ENCODE measurements at places on chromosomes 12 and 14.

GRCh38 chr12:47408171-47408871, 297.5 kb downstream of the RPAP3 start:
- no peak for DNase-seq

DNA sequence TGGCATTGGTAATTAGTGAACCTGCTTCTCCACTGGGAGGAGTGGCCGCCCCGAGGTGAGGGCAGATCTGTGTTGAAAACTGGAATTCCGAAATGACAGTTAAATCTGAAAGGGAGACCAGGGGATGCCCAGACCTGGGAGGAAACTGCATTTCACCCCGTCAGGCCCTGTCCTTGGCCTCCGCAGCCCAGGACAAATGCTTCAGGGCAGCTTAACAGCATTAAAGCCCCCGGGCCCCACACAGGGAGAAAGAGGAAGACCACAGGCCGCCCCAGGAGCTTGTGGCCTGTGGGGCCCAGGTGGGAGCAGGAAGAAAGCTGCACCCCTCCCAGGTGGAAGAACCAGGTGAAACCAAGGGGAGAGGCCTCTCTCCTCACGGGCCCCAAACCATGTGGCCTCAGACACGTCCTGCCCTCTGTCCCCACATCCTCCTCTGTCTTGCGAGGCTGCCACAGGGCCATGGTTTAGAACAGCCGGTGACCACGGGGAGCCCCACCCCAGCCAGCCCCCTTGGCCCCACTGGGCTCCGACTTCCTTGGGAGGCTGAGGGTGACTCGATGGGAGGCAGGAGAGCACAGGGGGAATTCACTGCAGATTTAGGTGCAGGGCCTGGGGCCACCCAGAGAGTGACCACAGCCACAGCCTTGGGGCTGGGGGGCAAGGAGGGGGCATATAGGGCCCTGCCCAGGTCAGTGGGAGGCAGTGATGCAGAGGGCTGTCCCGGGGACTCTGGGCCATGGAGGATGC, 265.4 kb downstream of the ADGRD1 start:
- no peak for DNase-seq

- DNase-seq, result peak; percentile 21
These were observed 9.4 kb downstream of the ASPG start for GRCh38 chr14:104094709-104095425.

DNA sequence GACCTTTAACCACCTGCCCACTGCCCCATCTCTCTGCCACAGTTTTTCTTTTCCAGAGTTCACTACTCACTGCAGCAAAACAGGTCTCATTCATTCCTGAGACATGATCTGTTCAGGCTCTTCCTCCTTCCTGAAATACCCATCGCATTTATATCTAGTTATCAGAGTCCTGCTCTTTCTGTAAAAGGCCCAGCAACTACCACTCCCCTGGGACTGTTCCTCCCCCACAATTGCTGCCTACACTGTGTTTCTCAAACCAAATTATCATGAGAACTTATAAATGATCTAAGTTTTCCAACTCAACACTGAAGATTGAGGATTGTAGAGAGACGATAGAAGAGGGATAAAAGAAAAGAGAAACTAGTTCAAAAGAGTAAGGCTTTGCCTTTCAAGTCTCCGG, 40.8 kb upstream of the EPS8 start:
- peak; percentile 21 for DNase-seq

DNA sequence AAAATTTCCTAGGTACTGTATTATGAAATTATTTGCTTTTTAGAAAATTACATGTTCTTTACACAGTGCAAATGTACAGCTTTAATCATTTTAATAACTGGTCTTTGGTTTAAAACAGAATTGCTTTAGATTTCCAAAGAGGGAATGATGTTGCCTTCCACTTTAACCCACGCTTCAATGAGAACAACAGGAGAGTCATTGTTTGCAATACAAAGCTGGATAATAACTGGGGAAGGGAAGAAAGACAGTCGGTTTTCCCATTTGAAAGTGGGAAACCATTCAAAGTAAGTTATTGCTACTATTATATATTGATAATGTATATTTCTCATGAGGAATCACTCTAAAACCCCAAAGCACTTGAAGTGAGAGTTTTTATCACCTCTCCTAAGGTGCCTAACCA, 13.4 kb downstream of the LGALS3 start:
- DNase-seq, result no peak

DNA sequence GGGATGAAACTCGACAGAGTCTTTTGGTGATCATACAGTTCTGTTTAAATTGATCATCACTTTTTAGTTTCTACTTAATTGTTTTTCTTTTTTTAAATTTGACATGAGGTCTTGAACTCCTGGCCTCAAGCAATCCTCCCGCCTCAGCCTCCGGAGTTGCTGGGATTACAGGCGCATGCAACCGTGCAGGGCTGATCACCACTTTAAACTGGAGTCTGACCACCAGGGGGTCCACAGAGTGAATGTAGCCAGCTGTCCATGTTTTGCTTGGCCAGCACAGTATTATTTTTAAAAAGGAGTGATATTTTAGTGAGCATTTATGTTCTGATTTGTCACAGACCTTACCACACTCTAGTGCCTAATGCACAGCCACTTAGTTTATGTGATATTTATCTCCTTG, 10.7 kb downstream of the DAAM1 start:
- DNase-seq, result no peak

DNA sequence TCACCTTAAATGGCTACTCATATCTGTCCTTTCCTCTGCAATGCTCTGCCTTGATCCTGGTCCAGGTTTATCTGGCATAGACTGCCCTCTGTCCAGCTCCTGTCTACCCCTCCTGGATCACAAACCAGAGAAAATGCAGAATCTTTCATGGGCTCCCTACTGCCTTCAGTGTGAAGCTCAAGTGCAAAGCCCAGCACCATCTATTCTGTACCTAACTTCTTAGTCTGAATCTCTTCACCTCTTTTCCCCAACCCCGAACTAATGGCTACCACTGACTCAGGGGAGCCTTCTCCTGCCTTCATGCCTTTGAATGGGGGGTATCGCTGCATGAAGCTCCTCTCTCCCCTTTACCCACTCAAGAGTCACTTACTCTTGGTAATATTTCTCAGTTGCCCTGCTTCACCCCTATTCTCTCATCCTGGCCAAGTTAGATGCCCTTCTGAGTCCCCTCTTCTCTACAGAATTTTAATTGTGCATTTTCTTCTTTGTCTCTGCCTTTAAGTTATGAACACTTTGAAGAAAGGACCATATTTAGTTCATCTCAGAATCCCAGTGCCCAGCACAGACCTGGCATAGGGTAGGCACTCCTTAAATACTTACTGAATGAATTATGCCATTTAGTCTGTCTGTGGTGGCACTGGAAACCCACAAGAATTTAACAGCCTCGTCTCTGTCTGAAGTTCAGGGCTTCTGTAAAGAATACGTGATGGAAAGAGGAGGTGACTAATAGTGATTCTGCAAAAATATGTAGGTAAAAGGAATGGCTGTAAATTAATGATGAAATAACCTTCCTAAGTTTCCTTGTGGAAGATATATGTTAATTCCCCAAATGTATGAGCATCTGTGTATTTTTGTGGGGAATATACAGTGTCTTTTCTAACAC, 191.3 kb upstream of the AMIGO2 start:
- DNase-seq, result peak; percentile 74

DNA sequence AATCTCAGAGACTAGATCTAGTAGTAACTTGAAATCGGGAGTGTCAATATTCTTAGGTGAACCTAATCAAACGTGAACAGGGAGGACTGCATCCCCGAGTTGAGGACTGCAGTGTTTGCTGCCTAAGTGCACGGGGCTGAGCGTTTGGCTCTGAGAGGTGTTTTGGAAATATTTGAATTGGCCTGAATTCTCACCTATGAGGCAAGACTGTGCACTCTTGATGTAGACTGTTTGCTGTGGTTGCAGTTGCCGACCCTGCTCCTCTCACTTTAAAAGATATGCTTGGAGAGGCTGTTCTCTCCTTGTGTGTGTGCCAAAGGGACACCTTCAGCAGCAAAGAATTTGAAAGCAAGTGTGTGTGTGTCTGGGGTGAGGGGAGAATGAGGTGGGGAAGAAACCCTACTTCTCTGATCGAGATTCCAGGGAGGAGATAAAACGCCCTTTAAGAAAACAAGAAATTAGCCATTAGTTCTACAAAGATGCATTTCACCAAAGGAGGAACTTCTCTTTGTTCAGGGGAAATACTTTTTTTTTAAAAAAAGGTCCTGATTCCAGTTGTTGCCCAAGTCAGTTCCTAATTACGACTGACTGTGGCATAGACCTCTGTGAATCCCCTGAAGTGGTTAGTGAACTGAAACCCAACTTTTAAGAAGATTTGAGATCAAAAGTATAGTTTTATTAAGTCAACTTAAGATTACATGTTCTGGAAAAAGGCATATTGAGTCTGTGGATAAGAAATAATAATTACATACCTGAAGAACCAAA, 106.6 kb downstream of the DYRK2 start:
- DNase-seq, result no peak

DNA sequence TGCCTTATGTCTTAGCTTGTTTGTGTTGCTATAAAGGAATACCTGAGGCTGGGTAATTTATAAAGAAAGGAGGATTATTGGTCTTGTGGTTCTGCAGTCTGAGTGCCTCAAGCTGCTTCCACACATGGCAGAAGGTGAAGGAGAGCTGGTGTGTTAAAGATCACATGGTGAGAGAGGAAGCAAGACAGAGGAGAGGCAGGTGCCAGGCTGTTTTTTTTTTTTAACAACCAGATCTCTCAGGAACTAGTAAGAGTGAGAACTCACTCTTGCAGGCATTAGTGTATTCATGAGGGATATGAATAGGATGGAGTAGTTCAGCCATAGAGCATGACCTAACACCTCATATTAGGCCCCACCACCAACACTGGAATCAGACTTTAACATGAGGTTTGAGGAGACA, 123.4 kb downstream of the CMAS start:
- DNase-seq, result no peak

All from fibroblast of villous mesenchyme (primary cell).